Epithelial cell of prostate (primary cell): ENCODE measurements at places on chromosomes 2 and 18.

- no peak for DNase-seq
Observed at GRCh38 chr18:43161528-43161927, 46.0 kb upstream of the RIT2 start.

- no peak for DNase-seq
Observed at GRCh38 chr2:44010266-44010665, 14.5 kb upstream of the LRPPRC start.

DNA sequence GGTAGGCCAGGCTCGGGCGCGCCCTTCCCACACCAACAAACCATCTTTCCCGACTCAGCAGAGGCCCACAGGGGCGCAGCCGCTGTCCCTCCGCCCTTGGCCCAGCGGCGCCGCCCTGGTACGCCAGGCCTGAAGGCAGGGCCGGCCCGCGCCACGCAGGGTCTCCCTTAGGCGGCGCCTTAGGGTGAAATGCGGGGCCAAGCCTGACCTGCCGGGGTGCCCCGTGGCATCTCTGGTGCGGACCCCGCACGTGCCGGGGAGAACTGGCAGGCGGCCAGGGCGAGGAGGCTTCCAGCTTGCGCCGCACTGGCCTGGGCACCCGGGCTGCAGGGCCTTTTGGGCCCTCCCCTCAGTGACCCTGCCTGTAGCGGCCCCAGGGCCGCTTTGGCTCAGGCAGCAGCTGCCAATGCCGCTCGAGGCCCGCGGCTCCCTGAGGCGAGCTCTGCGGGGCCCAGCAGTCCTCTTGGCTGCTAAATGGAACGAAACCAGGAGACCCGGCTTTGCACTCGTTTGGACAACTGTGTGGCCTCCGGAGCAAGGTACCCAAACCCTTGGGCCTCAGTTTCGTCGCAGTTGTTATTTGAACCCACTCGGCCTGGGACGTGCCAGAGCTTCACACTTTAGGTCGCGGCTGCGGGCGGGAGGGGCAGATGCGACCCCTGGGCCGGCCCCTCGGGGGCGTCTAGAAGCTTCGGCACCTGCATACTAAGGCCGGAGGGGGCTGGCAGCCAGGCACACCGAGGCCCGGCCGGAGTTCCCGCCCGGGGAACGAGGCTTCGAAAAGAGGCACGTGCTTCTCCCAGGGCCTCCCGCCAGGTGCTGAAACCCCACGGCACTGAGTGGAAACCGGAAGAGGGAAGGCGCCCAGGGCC, 8.5 kb downstream of the OTX1 start:
- no peak for DNase-seq

- DNase-seq, result no peak
Observed at GRCh38 chr2:163187995-163188655, 349.6 kb upstream of the KCNH7 start.

DNA sequence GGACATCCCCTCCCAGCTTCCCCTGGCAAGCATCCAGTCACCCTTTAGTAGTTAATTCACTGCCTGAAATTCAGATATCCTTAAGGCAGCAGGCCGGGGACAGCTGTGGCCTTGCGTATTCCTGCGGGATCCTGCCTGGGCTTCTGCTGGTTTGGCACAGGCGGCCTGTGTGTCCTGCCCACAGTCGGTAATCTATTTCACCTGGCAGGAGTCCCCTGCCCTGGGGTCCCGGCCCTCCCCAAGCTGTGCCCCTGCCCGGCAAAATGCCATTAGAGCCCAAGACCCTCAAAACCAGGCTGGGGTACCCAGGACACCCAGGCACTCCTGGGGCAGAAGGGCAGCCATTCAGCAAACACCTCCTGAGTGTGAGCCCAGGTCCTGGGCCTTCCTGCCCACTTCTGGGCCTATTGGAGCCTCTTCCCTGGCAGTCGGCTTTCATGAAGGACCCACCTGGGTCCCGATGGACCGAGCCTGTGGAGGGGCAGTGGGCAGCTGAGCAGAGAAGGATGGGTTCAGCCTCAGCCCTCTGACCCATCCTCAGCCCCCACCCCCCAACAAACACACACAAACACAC, 11.6 kb downstream of the CROCC2 start:
- DNase-seq, result no peak

- DNase-seq, result no peak
Observed at GRCh38 chr2:191165176-191165643, 14.4 kb upstream of the STAT4 start.

GRCh38 chr18:45218436-45218835, 396.8 kb upstream of the SLC14A2 start:
- DNase-seq, result no peak

DNA sequence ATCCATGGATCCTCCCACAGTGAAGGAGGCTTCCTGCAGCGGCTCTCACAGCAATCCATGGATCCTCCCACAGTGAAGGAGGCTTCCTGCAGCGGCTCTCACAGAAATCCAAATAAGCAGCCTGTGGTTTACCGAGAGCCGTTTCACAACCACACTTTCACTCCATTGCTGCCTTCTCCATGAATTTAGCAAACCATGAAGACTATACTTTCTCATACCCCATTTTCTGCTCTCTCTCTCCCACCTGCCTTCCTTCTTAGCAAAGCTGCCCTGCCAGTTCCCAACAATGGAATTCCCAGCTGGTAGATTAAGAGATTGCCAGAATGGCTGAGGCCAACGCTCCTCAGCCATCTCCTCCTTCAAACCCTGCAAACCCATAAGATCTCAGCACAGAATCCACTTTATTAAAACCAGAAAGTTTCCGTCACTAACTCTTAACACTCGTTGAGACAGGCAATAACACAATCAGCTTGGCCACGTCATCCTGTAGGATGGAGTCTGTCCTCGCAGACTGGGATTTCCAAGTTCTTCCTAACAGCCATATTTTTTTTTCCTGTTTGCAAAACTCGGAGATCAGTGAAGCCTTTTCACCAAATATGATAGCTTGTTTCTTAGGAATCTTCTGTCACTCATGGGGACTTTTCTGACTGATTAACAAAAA, 162.2 kb downstream of the PXDN start:
- no peak for DNase-seq

GRCh38 chr2:219243291-219243761, 1.9 kb downstream of the GLB1L start:
- no peak for DNase-seq

DNA sequence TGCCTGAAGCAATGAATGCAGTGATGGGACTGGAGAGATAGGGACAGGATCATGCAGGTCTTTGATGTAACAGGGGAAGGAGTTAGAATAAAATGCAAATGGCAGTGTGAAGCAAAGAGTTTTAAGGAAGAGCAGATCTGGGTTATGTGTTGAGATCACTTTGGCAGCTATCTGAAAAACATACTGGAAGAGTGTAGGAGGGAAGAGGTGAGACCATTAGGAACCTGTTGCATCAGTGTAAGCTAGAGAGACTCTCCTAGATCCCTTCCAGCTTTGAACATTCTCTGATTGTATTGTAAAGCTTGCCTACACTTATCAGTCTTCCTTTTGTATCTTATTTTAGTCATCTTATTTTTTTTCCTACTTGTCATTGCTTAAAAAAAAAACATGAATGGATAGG, 10.5 kb downstream of the ACVR2A start:
- no peak for DNase-seq

DNA sequence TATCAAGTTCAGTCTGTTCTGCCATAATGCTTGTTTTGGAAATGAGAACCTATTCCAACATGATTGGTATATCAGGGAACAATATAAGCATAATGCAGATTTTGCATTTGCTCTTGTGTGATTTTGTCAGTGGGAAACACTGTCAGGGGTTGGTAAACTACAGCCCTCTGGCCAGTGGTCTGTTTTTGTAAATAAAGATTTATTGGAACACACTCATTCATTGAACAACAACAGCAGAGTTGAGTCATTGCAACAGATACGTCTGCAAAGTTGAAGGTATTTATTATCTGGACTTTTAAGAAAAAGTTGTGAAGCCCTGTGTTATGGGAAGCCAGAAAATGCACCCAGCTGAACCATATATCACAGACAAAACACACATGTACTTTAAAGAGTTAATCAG, 83.1 kb downstream of the MCFD2 start:
- no peak for DNase-seq

GRCh38 chr2:33340280-33340679, 136.2 kb upstream of the RASGRP3 start:
- DNase-seq, result no peak

GRCh38 chr18:63126134-63127069, 193.2 kb downstream of the BCL2 start:
- no peak for DNase-seq

- no peak for DNase-seq
Observed at GRCh38 chr18:45981821-45982220, 14.7 kb upstream of the EPG5 start.

GRCh38 chr18:48558248-48558647, 19.4 kb downstream of the CTIF start:
- DNase-seq, result no peak

GRCh38 chr2:19321946-19322345, 36.5 kb downstream of the OSR1 start:
- no peak for DNase-seq

- no peak for DNase-seq
Observed at GRCh38 chr2:181786371-181787228, 104.9 kb upstream of the ITPRID2 start.

GRCh38 chr18:31049189-31049588, 6.6 kb upstream of the DSC3 start:
- no peak for DNase-seq

DNA sequence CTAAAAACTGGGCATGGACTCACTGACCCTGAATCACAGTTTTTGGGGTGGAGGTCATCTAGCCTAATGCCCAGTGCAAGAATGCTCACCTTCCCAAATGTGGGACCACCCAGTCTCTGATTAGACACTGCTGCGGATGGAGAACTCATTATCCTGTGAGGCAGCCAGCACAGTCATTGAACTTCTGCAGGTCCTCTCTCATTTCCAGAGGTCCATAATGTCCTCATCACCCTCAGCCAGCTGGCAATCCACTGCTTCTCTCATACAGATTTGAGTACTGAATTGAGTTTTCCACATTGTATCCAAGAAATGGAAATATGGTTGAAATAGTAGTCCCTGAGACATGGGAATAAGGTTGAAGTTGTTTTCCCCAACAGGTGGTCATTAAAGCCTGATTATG, 5.0 kb upstream of the MYO5B start:
- no peak for DNase-seq

DNA sequence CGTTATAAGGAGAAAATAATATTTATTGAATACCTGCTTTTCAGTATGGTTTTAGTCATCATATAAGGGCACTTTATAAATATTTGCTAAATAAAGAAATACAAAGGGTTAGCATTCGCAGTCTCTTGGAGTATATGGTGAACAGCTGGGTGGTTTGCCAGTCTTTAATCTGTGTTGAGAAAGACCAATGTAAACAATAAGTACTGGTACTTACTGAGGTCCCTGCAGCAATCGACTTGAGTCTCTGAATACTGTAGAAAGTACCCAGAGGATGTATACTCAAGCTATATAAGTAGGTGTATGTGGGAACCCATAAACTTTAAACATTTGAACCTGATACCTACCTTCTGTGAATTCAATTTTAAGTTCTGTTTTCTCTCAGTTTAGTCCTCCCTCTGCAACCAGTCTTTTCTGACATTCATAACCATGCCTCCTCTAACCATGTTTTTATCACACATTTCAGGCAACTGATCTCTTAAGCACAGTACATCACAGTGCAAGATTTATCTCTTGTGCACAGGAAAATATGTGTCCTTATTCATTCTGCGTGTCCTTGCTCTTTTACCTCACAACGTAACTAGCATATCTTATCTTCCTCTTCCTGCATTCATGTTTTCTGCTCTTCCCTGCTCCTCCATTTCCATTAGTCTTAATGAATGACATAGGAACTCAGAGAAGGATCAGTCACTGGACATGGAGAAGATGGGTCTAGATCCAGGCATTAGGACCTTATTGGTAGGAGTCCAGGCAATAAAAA, 21.7 kb downstream of the C18orf63 start:
- DNase-seq, result no peak

DNA sequence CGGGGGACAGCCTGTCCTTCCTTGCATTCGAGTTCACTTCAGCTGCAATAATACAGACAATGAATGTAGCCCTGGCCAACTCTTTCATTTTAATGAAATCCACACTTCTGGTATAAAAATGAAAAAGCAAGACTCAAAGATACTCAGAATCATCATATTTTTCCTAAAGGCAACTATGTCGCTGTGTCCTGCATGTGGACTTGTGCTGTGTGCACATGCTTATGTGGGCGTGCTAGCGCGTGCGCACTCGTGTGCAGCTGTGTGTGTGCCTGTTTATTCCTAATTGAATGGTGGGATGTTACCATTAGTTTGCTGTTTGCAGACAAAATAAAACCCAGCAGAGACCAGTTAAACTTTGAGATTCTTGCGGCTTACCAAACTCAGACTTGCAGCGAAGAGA, 49.6 kb downstream of the SMIM21 start:
- no peak for DNase-seq

DNA sequence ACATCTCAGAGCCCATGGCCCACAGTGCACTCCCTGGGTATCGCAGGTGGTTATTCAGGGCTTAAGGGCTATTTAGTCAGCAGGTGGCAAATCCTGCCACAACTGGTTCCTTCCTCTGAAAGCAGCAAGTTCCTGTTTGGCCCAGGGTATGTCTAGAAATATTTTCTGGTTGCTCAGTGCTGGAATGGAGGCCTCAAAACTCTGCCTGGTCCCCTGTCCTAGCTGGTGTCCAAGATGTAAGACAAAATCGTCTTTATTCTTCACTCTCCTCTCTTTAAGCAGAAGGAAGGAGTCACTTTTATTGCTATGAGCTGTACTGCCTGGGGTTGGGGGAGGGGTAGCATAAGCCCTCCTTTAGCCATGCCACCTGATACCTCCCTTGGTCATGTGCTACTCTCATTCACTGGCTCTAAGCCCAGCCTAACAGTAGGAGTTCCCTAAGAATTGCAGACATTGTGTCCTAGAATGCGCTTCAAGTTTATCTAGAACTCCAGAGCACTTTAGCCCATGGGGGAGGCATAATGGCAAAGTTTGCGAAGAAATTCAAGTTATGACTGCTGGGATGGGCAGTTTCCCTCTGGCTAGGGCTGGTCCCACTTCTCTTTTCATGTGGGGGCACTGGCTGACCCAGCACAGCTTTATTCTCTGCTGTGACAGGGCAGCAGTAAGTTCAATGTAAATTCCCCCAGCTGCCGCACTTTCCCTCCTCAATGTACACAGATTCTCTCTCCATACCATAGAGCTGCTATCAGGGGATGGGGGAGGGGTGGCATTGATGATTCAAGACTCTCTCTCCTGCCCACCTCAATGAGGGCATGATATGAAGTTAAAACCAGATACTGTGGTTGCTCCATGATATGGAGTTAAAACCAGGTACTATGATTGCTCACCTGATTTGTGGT, 27.1 kb upstream of the CWC22 start:
- no peak for DNase-seq

GRCh38 chr2:170863087-170863486, 46.4 kb downstream of the GAD1 start:
- DNase-seq, result no peak

- DNase-seq, result no peak
Observed at GRCh38 chr2:121634354-121635307, 14.6 kb downstream of the CLASP1 start.

GRCh38 chr2:1026141-1026540, 75.5 kb downstream of the SNTG2 start:
- no peak for DNase-seq

GRCh38 chr2:127000937-127001336, 102.2 kb downstream of the TEX51 start:
- no peak for DNase-seq

- no peak for DNase-seq
Observed at GRCh38 chr2:14137643-14138042, 494.9 kb upstream of the LRATD1 start.
